ENCODE measurements at places on chromosomes 1 and 21.

GRCh38 chr1:100308777-100309176, 42.8 kb downstream of the RTCA start:
- DNase-seq = no peak

- DNase-seq = no peak
These were observed 6.4 kb downstream of the GFI1 start for GRCh38 chr1:92480200-92480812.

DNA sequence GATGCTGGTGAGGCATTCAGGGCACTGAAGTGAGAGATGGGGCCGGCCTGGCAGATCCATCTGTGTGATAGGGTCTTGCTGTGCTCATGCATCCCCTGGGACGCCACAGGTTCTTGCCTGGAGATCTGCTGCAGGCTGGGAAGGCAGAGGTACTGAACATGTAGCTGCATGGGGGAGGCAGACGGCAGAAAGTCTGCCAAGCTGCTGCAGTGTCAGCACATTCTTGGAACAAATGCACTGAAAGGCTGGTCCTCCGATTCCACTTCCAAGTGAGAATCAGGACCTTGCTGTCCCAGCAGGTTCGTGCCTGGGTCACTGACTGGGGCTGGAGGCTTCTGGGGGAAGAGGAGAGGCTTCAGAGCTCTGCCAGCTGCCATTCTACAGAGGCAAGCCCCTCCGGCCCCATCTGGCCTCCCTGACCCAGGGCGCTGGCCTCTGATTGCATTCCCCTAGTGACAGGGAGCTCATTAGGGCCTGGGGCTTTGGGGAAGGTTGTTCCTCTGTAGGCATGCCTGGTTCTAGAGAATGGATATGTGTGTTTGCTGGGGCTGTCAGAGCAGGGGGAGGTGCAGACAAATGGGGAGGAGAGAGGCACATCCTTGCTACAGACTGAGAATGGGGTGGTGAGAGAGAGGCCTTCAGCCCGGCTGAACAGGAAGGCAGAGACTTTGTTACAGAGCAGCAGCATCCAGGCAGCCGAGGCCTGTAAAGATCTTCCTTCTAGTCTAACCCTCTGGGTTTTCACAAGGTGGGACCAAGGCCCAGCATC, 174.0 kb downstream of the TRABD2B start:
- no peak for DNase-seq

- no peak for DNase-seq
These were observed 103.0 kb downstream of the PRDM2 start for GRCh38 chr1:13802782-13803545.

DNA sequence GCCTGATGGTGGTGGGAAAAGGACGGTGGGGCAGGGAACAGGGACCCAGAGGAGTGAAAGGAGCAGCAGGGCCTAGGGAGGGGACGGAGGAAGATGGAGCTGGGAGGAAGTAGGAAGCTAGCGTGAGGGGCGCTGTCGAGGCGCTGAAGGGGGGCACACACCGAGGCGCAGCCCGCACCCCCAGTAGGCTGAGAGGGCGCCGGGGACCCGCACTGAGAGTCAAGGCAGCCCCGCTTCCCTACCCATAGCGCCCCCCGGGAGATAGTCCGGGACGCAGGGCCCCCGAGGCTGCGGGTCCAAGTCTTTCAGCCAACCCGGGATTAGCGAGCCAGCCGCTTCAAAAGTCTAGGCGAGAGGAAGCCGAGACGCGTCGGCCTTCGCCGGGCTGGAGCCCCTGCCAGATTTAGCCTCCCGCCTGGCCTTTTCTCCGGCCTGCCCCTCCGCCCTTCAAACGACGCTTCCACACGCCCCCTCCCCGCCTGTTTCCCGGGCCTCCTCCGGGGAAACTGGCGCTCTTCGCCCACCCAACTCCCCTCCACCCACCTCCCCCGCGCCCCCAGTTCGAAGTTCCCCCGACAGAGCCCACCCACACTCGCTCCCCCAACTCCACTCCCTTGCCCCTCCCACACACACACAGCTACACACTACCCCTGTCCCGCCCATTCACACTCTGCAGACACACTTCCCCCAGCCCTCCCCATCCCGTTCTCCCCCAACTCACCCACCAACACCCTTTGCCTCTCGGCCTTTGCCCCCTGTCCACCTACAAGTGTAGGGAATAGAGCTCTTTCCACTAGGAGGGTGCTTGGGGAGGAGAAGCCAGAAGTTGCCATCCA, 7.8 kb upstream of the PROX1 start:
- no peak for DNase-seq

DNA sequence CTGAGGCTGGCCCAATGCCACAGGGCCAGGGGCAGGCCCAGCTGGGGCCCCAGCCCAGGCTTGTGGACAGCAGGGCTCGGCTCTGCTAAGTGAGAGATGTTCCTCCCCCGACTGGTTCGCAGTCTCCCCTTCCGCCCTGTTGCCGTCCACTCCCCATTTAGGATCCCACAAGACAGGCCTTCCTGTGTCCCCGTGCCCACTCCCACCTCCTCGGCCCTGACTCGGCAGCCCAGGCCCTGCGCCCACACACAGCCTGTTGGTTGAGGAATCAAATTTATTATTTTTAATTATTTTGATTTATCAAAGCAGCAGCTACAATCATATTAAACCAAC, 78.4 kb downstream of the CASZ1 start:
- no peak for DNase-seq

GRCh38 chr1:170284016-170284415, 138.3 kb downstream of the NTMT2 start:
- no peak for DNase-seq

Measured in substantia nigra (tissue), 51 donors.